ENCODE measurements at places on chromosomes 13 and 19.

GRCh38 chr19:54209811-54210494 is 9.3 kb downstream of the RPS9 start:
- DNase-seq = peak; percentile 12

GRCh38 chr19:1064661-1065605 is 2.0 kb upstream of the ARHGAP45 start:
- peak; percentile 73 for DNase-seq

DNA sequence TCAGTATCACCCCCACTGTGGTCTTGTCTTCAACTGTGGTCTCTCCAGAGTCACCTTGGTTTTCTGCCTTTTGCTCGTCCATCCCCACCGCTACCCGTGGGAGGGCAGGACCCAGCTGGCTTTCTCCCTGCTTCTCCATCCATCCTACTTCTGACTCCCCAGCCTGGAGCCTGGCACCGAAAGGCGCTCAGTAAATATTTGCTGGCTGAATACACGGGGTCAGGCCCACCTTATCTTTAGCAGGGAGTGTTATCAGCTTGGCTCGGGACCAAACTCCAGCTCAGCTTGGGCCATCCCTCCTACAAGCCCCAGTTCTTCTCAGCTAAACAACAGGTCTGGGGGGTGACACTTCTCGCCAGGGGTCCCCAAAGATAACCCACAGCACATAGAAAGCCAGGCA is 62.0 kb upstream of the KLF2 start:
- no peak for DNase-seq

DNA sequence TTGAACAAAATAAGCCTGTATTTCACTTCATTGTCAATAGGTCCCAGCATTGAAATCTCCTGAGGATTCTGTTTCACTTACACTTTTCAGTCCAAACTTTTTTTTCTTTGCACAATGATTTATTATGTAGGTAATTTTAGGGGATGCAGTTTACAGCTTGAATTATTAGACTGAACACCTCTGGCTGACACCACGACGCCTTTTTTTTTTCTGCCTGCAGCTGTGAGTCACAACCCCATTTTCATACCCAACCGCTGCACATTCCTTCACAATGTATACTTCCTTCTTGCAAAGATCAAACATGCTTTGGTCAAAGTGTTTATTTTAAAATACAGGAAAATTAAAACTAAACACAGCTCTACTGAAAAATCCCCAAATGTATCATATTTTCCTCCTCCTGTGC is 11.4 kb downstream of the ZIC2 start:
- DNase-seq = no peak

DNA sequence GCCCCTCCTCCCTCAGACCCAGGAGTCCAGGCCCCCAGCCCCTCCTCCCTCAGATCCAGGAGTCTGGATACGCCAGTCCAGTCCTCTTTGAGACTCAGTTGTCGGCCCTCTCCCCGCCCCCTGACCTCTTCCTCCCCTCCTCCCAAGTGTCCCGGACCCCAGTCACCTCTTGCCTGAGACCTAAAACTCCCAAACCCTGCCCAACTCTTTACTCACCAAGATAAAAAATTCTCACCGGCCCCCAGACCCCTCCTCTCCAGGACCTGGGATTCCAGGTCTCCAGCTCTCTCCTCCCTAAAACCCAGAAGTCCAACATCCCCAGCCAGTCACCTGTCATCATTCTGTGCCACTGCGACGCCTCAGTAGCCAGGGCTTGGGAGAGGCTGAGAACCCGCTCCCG is 1.4 kb upstream of the HSD17B14 start:
- DNase-seq = no peak

DNA sequence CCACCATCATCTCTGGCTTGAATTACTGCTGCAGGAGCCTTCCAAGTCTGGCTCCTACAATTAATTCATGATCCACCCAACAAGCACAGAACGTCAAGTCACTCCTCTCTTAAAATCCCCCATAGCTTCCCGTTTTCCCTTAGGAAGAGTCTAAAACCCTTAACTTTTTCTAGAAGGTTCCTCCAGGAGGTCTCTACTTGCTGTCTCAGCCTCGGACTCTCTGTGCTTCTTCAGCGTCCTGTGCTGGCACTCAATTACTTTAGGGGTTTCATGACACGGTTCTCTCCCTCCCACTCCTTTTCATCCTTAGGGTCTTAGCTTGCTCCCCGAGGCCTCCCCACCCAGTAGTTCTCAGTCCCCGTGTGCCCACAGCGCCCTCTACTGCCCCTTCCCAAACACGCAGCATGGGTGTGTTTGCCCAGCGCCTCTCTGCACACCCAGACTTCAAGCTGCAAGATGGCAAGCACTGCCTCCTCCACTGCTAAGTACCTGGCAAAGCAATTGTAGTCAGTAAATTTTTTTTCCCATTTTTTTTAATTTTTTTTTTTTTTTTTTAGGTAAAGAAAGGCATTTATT is 25.8 kb upstream of the MAP3K10 start:
- peak; percentile 59 for DNase-seq

- no peak for DNase-seq
Observed at GRCh38 chr13:30442926-30443325, 20.6 kb downstream of the UBE2L5 start.

DNA sequence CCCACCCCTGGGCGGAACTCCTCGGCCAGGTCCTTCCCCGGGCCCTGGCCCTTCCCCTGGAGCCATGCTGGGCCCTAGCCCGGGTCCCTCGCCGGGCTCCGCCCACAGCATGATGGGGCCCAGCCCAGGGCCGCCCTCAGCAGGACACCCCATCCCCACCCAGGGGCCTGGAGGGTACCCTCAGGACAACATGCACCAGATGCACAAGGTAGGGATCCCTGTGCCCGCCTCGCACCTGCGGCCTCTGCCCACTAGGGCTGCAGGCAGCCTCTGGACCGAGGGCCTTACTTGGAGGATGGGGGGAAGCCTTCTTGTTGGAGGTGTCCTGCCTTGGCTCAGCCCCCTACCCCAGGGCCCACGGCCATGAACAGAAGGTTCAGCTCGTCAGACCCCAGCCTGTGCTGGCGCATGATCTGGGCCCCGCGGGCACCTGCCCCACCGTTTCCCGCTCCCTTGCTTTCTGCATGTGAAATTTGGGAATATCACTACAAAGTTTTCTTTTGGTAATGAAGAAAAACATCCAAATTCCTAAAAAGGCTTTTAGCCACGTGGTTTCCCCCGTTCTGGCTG is 23.4 kb downstream of the SMARCA4 start:
- DNase-seq = no peak

- DNase-seq = no peak
Observed at GRCh38 chr19:37941782-37942515, 34.9 kb downstream of the SIPA1L3 start.

GRCh38 chr13:114097893-114098688 is 34.3 kb downstream of the RASA3 start:
- DNase-seq = no peak

DNA sequence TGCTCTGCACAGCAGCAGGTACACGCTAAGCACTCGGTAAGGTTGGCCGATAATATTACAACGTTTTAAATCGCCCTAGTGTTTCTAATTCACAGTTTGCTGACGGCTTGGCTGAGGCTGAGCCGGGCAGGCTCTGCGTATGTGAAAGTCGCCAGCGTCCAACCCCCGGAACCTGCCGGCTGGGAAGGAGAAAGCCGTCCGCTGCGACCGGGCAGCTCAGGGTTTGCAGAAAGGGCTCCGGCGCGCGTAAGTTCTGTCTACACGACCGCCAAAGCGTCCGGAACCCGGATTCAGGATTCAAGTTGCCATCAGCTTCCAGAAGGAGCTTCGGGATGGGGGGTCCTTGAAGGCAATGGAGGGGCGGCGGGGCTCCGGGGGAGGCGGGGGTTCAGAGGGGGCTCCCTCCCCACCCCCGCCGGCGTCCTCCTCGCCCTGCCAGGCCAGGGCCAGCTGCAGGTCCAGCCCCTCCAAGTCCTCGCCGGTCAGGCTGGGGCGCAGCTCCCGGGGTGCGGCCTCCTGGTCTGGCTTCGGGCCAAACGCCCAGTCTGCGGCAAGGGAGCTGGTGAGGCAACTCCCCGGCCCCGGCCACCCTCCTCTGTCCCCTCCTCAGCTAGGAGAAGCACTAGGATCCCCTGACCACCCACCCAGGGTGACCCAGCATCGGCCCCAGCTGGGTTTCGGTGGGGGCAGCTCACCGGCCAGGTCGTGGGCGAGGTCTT is 575 bp downstream of the SMIM44 start:
- no peak for DNase-seq

GRCh38 chr13:20188667-20189553 is 3.8 kb downstream of the GJB2 start:
- DNase-seq = no peak

DNA sequence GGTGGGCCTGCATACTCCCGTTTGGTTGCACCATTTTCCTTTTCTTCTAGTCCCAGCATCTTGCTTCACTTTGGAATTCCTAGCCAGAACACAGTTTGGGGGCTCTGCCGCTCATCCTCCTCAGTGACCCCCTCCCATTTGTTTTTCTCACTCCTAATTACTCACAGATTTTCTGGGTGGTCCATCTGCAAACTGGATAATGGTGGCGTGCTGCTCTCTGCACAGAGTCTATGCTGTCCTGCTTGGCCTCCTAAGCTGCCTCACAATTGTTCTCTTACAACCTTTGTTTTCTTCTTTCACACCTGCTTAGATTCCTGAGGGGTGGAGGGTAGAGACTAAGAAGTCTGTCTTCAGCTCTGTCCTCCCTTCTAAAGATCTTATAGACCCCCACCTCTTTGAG is 80.8 kb downstream of the SHISA2 start:
- no peak for DNase-seq

DNA sequence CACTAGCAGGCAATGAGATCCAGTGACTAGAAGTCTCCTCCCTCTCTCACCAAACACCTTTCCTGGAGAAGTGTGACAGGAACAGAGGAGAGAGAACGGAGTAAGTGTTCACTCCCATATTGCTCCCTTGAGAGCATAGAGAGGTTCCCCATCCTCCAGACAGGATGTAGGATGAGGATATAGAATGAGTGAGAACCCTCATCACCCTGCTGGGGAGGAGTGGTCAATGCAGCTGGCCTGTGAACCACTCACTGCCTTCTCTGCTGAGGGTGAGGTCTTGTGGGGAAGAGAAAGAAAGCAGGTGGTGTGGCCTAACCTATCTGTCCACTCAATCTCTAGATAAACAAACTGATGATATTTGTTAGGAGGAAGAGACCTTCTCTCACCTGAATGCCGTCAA is 386.6 kb downstream of the PCDH20 start:
- DNase-seq = no peak

DNA sequence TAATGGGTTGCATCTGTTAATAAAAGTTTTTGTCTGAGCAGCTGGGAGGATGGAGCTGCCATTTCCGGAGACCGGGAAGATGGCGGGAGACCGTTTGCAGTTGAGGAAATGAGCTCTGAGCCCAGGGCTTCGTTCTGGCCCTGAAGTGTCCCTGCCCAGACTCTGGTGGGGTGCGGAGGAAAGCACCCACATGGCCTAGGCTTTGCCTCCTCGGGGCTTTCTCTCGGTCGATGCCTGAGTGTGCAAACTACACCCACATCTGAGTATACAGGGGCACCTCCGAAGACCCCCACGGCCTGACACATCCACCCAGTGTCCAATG is 15.6 kb upstream of the NANOS3 start:
- DNase-seq = peak; percentile 56

GRCh38 chr19:19460258-19460731 is 54.8 kb downstream of the GATAD2A start:
- DNase-seq = no peak

DNA sequence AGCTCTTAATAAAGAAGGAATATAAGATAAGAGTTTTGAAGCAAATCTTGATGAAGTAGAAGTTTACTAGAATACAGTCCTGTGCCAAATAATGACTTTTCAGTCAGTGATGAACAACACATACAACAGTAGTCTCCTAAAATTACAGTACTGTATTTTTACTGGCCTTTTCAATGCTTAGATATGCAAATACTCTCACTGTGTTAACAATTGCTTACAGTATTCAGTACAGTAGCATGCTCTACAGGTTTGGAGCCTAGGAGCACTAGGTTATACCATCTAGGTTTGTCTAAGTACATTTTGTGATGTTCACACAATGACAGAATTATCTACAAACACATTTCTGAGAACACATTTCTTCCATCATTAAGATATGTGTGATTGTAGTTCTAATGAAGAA is 316.7 kb upstream of the KLHL1 start:
- no peak for DNase-seq
